ENCODE measurements at places on chromosomes 2 and 18.

GRCh38 chr2:172172513-172173173 lies 69.9 kb upstream of the DLX2 start:
- DNase-seq, result peak; percentile 62

- DNase-seq, result no peak
Observed at GRCh38 chr2:148664229-148664628, 19.7 kb downstream of the EPC2 start.

- no peak for DNase-seq
Observed at GRCh38 chr18:25181581-25181980, 170.4 kb downstream of the ZNF521 start.

GRCh38 chr2:158686210-158686691 lies 108.9 kb upstream of the DAPL1 start:
- no peak for DNase-seq

Measured in stimulated activated CD4-positive, alpha-beta T cell treated with anti-CD3 and anti-CD28 coated beads, Interleukin-4, amount 100 ng/mL, for 48 hours (primary cell).